ENCODE measurements at places on chromosomes 5 and 9. TPM values are rescaled to one million over a fixed set of nuclear protein-coding genes. Genes with fewer than 3 reads are reported as not detected.

Gene FBN2
- 0.71 TPM for total RNA-seq

Gene GABRA6
- total RNA-seq: not detected

Gene LECT2
- total RNA-seq: 25.6 TPM

Gene POLR3G
- 1.7 TPM for total RNA-seq

Gene CDH9
- not detected for total RNA-seq

Gene FGD3
- total RNA-seq: 3.1 TPM

Gene MED27
- total RNA-seq: 6.7 TPM

Gene PRKACG
- total RNA-seq: not detected

Gene NKD2
- 0.93 TPM for total RNA-seq

Gene HTR1A
- total RNA-seq: not detected

Gene KCNN2
- 12.0 TPM for total RNA-seq

Gene SLC4A9
- total RNA-seq: not detected

Gene NR5A1
- total RNA-seq: 0.26 TPM

Gene CDC37L1
- total RNA-seq: 26.8 TPM

Gene TAF1L
- not detected for total RNA-seq

Gene ZFP2
- 0.40 TPM for total RNA-seq

Gene FAM114A2
- total RNA-seq: 20.2 TPM

Gene CCL27
- not detected for total RNA-seq

Gene F12
- total RNA-seq: 295 TPM

Gene SPATA9
- not detected for total RNA-seq

Gene STK32A
- 0.42 TPM for total RNA-seq

Gene TAF9
- 15.5 TPM for total RNA-seq

Gene LCN6
- not detected for total RNA-seq

Gene LCN1
- total RNA-seq: not detected

Gene IL5
- not detected for total RNA-seq

Gene IFNB1
- not detected for total RNA-seq

Gene TMEM232
- total RNA-seq: 0.81 TPM

Gene SURF2
- total RNA-seq: 16.3 TPM

Gene RAB3C
- 1.3 TPM for total RNA-seq

Gene BRD3OS
- 8.1 TPM for total RNA-seq

Gene ENTPD8
- total RNA-seq: 10.0 TPM

Gene COL27A1
- total RNA-seq: 39.8 TPM

Gene WDR55
- 16.1 TPM for total RNA-seq

Gene CNTNAP3
- 1.7 TPM for total RNA-seq

Gene F2RL1
- total RNA-seq: 6.8 TPM

Gene DNAH5
- 16.2 TPM for total RNA-seq

Gene PKD2L2
- total RNA-seq: not detected

Gene SLC34A3
- not detected for total RNA-seq

Gene ASPN
- total RNA-seq: 13.3 TPM

Measured in right lobe of liver (tissue), 6 donors.